Mesenchymal stem cell (in vitro differentiated cells and primary cell): ENCODE measurements at places on chromosomes 12 and 14.

DNA sequence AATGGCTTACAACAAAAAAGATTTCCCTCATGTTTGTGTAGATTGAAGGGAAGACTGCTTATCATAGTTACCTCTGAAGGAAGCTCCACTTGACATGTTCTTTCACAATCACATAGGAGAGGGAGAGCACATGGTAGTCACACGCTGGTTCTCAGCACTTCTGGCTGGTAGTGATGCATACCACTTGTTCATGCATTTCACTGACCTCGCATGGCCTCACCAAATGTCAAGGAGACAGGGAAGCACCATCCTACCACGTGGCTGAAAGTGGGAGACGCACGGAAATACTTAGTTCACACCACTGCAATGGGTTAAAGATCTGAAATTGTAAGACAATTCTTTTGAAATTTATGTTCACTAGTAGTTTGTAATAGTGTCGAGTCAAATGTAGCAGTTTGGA is 74.0 kb downstream of the PDE3A start:
- no peak for DNase-seq

DNA sequence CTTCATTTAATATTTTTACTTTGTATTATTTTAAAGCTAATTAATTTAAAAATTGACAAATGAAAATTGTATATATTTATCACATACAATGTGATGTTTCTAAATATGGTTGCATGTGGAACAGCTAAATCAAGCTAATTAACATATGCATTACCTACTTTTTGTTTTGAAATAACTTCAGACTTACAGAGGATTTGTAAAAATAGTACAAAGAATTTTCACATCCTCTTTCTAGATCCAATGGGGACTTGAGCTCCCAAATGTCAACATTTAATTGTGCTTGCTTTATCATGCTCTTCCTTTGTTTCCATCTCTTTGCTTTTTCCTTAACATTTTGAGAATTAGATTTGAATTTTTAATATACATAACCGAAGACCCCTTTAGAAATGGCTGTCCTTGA is 6.6 kb downstream of the DCD start:
- no peak for DNase-seq

DNA sequence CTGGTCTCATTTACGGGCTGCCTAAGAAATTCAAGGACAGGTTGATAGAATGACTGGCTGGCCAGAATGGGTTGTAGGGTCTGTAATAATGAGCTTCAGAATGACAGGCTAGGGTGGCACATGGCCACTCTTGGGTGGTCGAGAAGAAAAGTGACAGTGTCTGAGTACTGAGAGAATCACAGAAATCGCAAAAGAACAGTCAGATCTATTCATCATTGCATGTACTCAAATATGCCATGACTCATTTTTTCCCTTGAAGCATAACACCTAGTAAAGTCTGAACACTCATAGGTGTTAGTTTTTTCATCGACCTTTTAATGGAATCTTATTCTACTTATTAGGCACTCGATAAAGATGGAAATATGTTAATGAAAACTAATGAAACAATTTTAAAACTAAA is 37.8 kb upstream of the SEL1L start:
- DNase-seq: no peak

DNA sequence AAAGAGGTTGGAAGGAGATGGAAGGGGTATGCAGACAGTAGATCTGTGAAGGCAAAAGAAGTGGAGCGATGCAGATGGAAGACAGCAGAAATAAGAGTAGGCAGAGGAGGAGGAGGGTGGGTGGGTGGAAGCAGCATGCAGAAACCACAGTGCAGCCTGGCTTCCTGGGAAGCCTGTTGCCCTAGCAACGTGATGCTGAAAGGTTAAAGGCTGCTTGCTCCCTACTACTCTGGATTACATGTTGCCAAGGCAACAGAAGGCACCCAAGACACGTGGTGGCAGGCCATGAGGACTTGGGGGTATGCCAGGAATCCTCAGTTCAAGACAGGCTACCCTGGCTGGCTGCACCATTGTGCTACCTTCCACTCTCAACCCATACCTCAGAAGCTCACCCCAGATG is 129.6 kb downstream of the GRIN2B start:
- no peak for DNase-seq
